ENCODE measurements at places on chromosomes 12 and 14.

DNA sequence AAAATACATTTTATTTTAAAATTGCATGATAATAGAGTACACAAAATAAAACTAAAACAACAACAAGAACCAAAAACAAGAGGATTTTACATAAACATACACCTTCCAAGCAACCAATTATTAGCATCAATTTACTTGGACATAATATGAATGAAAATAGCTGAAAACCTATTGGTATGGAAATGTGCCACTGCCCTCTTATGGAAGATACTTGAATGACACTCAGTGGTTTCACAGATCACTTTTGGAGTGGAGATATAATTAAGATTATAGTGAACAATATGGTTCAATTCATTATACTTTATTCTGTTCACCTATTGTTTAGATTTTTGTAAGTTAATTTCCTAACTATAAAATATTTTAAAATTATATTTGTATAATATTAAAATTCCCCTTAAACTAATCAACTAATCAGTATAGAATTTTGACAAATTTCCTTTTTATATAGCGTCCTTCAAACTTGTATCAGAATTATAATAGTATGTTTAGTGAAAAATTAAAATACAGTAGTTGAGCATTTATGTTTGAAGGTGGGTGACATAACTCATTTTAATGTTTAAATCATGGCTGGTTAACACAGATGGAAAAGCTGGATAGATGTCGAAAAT is 70.1 kb downstream of the SLC6A15 start:
- no peaks in the 10 kb centered on the region for H3K27me3 ChIP-seq
- H3K4me1 ChIP-seq: no peaks in the 10 kb centered on the region
- H3K36me3 ChIP-seq: no peaks in the 10 kb centered on the region
- no peak overlapping the region for H3K27ac ChIP-seq
- H3K4me3 ChIP-seq: no peak overlapping the region
- DNase-seq: peak; percentile 21

DNA sequence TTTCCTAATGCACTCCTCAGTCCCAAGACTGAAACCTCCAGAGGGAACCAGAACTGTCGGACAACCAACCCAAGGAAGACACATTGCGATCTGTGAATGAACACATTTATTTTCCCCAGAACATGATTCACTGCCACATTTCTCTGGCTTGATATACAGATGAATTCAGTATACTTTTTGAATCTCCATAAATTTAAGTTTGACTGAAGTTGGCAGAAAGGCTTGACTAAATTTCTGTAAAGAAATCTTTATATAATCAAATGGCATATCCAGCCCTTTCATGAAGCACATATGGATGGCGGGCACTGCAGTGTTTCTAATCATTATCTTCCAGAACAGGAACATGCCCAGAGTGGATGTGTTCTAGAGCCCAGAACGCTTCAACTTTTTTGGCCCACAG is 56.7 kb downstream of the DCAF5 start:
- H3K36me3 ChIP-seq: no peaks in the 10 kb centered on the region
- no peak for DNase-seq
- H3K27me3 ChIP-seq: no peaks in the 10 kb centered on the region
- H3K4me3 ChIP-seq: no peak overlapping the region
- peaks cover 26% of the 10 kb centered on the region for H3K4me1 ChIP-seq

- H3K4me1 ChIP-seq: no peaks in the 10 kb centered on the region
- H3K36me3 ChIP-seq: no peaks in the 10 kb centered on the region
- H3K4me3 ChIP-seq: no peak overlapping the region
- H3K27me3 ChIP-seq: no peaks in the 10 kb centered on the region
- no peak overlapping the region for H3K27ac ChIP-seq
Observed at GRCh38 chr12:105943525-105943924, 195.2 kb downstream of the NUAK1 start.

- no peak overlapping the region for H3K27ac ChIP-seq
- H3K4me1 ChIP-seq: no peaks in the 10 kb centered on the region
- no peak overlapping the region for H3K4me3 ChIP-seq
- no peaks in the 10 kb centered on the region for H3K27me3 ChIP-seq
- H3K36me3 ChIP-seq: no peaks in the 10 kb centered on the region
- no peak for DNase-seq
Observed at GRCh38 chr14:39768589-39768988, 336.4 kb upstream of the FBXO33 start.

GRCh38 chr12:131402781-131403396 is 308.0 kb upstream of the SFSWAP start:
- peaks cover 12% of the 10 kb centered on the region for H3K4me1 ChIP-seq
- DNase-seq: no peak
- H3K27me3 ChIP-seq: no peaks in the 10 kb centered on the region
- H3K36me3 ChIP-seq: no peaks in the 10 kb centered on the region

DNA sequence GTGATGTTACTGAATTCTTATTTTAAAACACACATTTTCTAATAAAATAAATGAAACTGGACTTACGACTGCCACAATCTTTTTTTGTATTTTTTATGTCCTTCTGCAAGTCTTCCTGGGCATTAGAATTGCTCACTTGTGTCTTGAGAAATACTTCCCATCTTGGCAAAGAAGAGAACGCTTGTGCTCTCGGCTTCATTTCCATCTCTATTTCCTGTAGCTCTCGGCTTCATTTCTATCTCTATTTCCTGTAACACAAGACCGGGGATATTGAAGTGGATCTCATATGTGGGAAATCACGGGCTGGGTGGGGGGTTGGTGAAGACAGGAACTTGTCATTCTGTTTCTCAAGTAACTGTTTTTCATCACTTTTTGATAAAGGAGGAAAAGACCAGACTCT is 77.9 kb downstream of the EP400 start:
- no peak overlapping the region for H3K27ac ChIP-seq
- no peak overlapping the region for H3K4me3 ChIP-seq
- no peak for DNase-seq
- peaks cover 7% of the 10 kb centered on the region for H3K4me1 ChIP-seq
- no peaks in the 10 kb centered on the region for H3K36me3 ChIP-seq

GRCh38 chr12:56078931-56079722 is 838 bp upstream of the ERBB3 start:
- peak; percentile 76 for DNase-seq
- no peaks in the 10 kb centered on the region for H3K36me3 ChIP-seq
- no peaks in the 10 kb centered on the region for H3K27me3 ChIP-seq
- peak overlapping the region; percentile 39 for H3K4me3 ChIP-seq
- H3K4me1 ChIP-seq: peaks cover 7% of the 10 kb centered on the region
